ENCODE measurements at places on chromosomes 3 and 15.

GRCh38 chr15:50126072-50126471 is 7.0 kb upstream of the ATP8B4 start:
- no peak for DNase-seq

- DNase-seq, result no peak
Observed at GRCh38 chr15:62648954-62649353, 393.6 kb upstream of the TPM1 start.

GRCh38 chr3:78825118-78825857 is 942.5 kb downstream of the ROBO1 start:
- no peak for DNase-seq

DNA sequence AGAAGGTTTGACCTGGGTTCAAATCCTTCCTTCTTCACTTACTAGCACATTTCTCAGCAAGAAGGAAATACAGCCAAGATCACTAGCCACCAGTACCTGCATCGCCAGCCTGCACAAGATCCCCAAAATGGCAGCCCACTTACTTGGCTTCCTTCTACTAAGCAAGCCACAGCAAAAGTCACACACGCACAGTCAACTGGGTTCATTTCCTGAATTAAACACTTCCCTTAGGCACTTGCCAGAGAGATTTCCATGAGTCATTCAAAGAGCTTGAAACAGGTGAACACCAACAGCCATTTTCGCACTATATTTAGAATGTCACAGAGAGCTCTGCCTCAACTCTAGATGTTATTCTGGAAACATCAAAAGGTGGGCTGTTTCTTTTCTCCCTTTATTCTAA is 42.6 kb downstream of the MGLL start:
- no peak for DNase-seq

DNA sequence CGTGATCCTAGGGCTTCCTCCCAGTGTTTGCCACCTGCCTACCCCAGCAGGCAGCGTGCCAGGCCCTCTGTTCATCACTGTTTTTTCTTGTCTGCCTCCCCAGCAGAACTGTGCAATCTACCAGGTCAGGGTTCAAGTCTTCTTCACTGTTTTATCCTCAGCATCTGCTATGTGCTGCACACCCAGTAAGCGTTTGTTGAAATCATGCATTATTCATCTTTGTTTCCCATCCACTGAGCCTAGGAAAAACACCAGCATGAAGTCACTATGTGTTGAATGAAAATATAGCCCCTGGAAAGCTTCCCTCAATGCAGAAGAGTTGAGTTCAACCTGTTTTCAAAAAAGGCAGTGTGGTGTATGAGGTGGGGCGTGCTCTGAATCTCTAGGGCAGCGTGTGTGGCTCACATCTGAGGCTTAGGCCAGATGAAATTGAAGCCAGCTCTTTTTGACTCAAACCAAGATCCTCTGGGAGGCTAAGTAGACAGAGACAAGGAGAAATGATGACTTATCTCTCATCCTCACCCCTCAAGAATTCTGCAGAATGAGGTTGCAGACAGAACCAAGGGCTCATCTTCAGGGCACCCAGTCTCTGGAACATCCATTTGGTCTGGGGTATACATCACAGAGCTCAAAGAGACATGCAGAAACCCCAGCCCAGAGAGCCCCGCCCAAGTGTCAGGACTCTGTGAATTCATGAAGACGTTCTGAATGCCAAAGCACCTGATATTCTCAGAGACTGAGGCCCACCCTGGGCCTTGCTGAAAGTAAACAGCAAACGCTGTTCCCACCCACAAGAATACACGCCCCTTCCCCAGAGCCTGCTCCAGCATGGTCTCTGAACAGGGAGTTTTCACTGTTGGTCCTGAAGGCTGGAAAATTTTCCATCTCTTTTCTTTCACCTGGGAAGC is 5.7 kb upstream of the CAV3 start:
- no peak for DNase-seq

DNA sequence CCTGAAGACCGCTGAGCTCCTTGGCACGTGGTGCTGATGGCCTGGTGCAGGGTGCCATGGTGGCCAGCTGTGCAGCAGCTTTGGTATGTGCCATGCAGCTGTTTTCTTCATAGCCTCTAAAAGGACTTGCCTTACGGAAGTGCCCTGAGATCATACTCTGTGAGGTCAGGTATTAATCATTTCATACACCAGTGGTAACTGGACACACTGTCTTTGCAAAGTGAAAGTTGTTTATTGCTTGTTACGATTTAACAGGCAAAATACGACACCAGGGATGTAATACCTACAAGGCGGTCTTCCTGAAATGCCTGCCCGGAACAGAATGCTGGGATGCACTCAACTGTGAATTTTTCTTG is 184.6 kb downstream of the ATP10A start:
- DNase-seq, result no peak

DNA sequence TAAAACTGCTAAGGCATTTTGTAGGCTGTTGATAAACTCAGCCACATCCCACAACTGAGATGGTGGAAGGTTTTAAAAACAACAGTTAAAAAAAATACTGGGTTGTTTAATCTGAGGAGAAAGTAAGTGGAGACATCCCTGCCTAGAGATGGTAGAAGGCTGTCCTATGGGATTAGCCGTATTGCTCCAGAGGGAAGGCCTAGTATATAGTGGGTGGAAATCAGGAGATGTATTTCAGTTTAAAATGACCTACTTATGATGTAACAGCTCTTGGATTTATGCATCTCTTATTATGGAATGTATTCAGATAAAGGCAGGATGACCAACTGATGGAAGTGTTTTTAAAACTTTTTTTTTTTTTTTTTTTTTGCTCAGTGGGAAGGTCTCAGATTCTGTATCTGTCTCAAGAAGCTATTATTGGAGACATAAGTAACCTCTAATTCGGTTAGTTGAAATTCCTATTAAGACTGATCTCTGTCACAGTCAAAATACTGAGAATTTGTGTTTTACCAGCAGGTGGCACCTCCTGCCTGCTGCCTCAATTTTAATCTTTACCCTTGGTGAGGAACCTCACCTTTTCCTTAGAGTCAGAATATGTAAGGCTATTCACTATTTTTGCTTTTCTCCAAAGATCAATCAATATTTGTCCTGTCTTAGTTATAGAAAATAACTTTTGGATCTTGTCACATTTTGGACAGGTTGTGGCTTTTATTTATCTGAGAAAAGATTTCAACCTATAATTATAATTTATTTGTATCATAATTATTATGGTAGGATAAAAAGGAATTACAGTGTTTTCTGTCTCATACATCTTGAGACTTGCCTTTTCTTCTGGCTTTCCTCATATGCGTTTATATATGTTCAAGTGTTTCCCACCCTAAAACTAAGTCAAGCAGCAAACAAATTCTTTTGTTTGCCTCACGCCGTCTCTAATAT is 63.0 kb downstream of the VPS8 start:
- no peak for DNase-seq

GRCh38 chr15:38843051-38843501 is 278.5 kb upstream of the RASGRP1 start:
- no peak for DNase-seq

- peak; percentile 27 for DNase-seq
Observed at GRCh38 chr3:114155370-114155821, 23.5 kb downstream of the DRD3 start.

- no peak for DNase-seq
Observed at GRCh38 chr15:73914145-73914544, 12.1 kb upstream of the LOXL1 start.
